Esophagus muscularis mucosa (tissue), 4 donors: ENCODE measurements at places on chromosomes 5 and 9. TPM values are rescaled to one million over a fixed set of nuclear protein-coding genes. Genes with fewer than 3 reads are reported as not detected.

SGCD gene
- 24.4 TPM for total RNA-seq

ZNF483 gene
- total RNA-seq = 15.0 TPM

HTR1A gene
- total RNA-seq = not detected

INSL6 gene
- total RNA-seq = not detected
